CD4-positive, CD25-positive, alpha-beta regulatory T cell (primary cell): ENCODE measurements at places on chromosomes 13 and 19. TPM values are rescaled to one million over a fixed set of nuclear protein-coding genes. Genes with fewer than 3 reads are reported as not detected.

Gene TSEN34
- polyA plus RNA-seq, result 55.1 TPM

Gene TSHZ3
- polyA plus RNA-seq, result 0.96 TPM

Gene ALOX5AP
- polyA plus RNA-seq, result 544 TPM

Gene CEACAM21
- polyA plus RNA-seq, result 39.1 TPM

Gene ZNF615
- 12.9 TPM for polyA plus RNA-seq
